ENCODE measurements at places on chromosomes 1 and 21.

DNA sequence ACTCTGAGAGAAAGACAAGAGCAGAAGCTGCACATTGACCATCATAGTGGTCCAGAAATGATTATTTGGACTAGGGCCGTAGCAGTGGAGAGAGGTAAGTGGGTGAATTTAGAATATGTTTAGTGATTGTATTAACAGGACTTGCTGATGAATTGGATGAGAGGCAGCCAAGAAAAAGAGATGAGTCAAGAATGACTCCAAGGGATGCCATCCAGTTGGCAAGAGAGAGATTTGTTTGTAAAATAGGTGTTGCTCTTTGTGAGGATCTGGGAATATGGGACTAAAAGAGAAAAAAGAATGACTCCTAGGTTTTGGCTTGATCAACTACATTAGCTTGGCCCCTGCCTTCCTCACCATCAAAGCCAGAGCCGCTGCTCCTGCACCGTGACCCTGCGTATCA is 54.2 kb upstream of the ARTN start:
- DNase-seq = no peak

DNA sequence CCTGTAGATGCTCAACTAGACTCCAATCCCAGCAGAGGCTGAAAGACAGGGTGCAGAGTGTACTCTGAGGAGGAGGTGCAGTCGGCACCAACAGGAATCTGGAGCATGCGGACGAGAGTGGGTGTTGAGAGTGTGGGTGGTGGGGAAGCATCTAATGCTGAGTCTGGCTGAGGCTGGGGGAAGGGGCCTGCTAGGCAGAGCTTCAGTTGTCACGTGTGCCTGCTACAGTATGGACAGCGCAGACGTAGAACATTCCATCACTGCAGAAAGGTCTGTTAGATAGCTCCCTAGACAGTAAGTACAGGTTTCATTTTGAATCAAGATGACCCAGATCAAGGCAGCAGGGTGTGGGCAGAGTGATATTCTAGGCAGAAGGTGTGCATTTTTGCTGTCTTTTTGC is 23.1 kb downstream of the SNAP47 start:
- no peak for DNase-seq

GRCh38 chr1:56050911-56051310 is 528.5 kb downstream of the PLPP3 start:
- DNase-seq = no peak

DNA sequence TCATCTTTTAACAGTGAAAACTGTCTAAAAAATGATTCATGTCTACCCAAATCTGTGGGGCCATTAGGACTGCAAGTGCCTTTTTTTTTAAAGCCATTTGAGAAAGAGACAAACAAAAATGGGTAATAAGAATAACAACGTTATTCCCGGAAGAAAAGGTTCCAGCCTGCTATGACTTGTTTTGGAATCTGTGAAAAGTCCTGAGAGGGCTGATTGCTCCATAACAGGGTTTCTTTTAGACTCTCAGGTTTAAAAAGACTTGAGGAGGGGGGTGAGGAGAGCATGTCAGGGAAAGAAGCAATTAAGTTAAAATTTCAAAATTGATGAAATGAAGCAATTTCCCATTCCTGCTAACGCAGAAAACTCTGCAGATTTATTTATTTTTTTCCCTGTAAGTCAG is 56.4 kb downstream of the CACHD1 start:
- DNase-seq = no peak

- DNase-seq = no peak
Measured at GRCh38 chr1:57594002-57594401, 170.1 kb upstream of the DAB1 start.

Data from bone marrow (tissue), 2 donors.